Stimulated activated CD4-positive, alpha-beta T cell treated with anti-CD3 and anti-CD28 coated beads, Interleukin-1b, Interleukin-23, amount 100 ng/mL, for 1 hour (primary cell): ENCODE measurements at places on chromosomes 3 and 15.

- no peak for DNase-seq
Observed at GRCh38 chr3:5205165-5205941, 17.8 kb downstream of the EDEM1 start.

DNA sequence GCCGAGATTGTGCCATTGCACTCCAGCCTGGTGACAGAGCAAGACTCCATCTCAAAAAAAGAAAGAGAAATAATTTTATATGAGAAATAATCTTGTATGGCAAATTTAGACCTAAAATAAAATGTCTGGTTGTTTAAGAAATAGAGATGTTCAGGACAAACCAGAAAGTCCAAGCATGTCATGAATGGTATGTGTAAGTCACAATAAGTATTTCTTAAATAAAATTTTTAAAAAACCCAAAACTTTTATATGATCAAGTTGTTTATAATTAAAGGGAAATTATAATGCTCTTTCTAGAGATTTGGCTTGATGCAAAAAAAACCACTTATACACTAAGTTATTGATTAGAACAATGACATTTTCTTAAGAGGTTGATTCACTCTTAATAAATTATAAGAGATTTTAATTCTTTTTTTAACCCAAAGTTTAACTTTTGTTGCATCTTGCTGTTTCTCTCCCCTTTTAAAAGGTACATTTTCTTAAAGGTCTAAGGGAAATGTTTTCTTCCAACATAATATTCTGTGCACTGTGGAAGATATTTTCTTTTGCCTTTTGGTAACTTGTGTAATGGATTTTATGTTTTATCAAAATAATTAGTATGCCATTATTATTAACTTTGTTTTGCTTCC lies 105.7 kb downstream of the RTP4 start:
- no peak for DNase-seq

GRCh38 chr3:153547970-153548369 lies 385.9 kb downstream of the RAP2B start:
- DNase-seq: no peak

GRCh38 chr15:48447058-48447457 lies 115.8 kb downstream of the DUT start:
- DNase-seq: no peak

GRCh38 chr3:105444725-105445124 lies 78.0 kb downstream of the ALCAM start:
- no peak for DNase-seq

GRCh38 chr3:45409369-45409768 lies 21.0 kb downstream of the LARS2 start:
- no peak for DNase-seq
